ENCODE measurements at places on chromosomes 1 and 21.

GRCh38 chr1:110203021-110203661, 7.0 kb upstream of the KCNC4 start:
- DNase-seq = peak; percentile 56

GRCh38 chr1:21082073-21082472, 94.6 kb downstream of the EIF4G3 start:
- DNase-seq = no peak

DNA sequence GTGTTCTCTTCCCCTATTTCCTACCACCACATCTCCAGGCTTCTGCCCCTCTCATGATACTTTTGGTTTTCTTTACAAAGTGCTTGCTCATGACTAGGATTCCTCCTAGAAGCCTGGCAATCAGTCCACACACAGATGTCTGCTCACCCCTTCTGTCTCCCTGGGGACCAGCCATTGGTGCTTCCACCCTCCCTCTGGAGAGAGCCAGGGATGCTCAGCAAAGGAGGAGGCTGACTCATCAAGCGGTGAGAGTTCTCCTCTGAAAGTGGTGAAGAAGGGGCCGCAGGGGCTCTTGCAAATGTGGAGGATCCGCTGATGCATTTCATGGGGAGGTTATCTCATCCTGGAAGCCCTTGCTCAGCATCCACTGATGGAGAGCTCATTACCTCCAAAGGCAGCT, 14.5 kb downstream of the NT5C1A start:
- DNase-seq = no peak

- peak; percentile 56 for DNase-seq
These were observed 58.8 kb downstream of the FRRS1 start for GRCh38 chr1:99707535-99708142.

DNA sequence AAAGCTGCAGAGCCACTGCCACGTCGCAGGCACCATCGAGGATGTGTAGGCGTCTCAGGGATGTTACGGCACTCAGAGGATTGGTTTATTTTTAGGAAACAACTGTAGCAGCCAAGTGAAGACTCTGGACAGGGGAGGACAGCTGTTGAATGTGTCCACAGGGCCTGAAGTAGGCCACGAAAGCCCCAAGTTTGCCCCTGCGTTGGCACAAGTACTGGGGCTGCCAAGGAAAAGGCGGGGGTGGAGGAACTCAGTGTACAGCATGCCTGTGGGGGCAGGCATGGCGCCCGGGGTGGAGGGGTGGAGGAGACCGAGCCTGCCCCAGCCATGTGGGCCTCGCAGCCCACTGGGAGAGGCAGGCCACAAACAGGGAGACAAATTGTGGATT, 89.7 kb downstream of the ADARB1 start:
- DNase-seq = no peak

- DNase-seq = no peak
These were observed 44.5 kb downstream of the HIVEP3 start for GRCh38 chr1:41874151-41874719.

DNA sequence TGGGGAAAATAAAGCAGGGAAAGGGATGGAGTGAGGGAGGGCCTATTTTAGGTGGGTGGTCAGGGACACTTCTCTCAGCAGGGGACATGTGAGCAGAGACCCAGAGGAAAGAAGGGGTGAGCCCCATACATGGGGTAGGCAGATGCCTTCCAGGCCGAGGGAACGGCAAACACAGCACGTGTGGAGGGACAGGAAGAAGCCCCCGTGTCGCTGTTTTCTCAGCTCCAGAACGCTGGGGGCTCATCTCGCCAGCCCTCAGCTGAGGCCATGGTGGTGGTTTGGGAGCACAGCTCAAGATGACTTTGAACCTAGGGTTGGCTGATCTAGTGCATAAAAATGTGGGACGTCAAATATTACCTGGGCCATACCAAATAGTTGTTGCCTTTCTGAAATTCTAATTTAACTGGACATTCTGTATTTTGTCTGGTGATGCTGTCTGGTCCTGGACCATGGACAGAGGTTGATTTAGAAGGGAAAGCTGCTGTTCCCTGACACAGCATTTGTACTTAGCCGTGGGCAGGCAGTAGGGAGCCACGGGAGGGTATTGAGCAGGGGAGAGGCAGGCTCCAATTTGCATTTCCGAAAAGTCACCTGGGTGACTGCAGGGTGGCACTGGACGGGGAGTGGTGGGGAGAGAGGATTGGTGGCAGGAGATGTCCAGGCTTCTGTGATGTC, 53.1 kb upstream of the RUNX3 start:
- no peak for DNase-seq

DNA sequence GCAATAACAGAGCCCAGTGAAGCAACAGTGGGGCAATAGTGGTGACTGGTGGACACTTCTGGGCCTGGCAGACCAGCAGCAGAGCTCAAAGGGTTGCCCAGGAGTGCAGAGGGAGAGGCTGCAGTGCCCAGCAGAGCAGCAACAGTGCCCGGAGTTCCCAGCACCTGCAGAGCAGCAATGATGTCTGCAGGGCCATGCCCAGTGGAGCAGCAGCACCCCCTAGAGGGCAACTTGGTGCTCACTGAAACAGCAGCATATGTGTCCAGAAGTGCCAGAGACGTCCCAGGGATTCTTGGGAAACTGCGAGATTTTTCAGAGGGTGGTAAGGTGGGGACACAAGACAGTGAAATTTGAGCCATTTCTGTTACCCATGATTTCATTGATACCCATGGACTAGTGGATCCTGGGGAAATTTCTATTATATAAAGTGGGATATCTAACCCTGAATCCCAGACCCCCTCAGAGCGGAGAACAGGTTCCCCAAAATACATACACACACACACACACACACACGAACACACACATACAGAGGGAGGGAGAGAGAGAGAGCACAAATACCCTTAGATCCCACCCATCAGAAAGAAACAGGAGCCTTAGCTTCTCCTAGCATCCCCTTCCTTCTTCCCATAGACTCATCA, 156.9 kb upstream of the GJB5 start:
- peak; percentile 63 for DNase-seq

- no peak for DNase-seq
These were observed 117.3 kb downstream of the AJAP1 start for GRCh38 chr1:4771721-4772120.

- DNase-seq = no peak
These were observed 70.9 kb upstream of the ACOT11 start for GRCh38 chr1:54477153-54477561.

GRCh38 chr21:45388611-45389296, 16.2 kb upstream of the COL18A1 start:
- no peak for DNase-seq

- peak; percentile 78 for DNase-seq
These were observed at the start of gene TNFRSF9 for GRCh38 chr1:7940745-7941436. Gene TNFRSF9 (minus strand): TSS chr1:7940839. CDS start chr1:7939994, 845 bp downstream.

GRCh38 chr1:62735491-62736171, 47.4 kb upstream of the DOCK7 start:
- DNase-seq = no peak

Data from activated CD4-positive, CD25-positive, alpha-beta regulatory T cell treated with anti-CD3 and anti-CD28 coated beads, Interleukin-2, amount 50 U/mL, for 72 hours (primary cell).